ENCODE measurements at places on chromosomes 12 and 14. TPM values are rescaled to one million over a fixed set of nuclear protein-coding genes. Genes with fewer than 3 reads are reported as not detected.

The IFNG-AS1 gene
- 0.70 TPM for total RNA-seq

The GZMB gene
- total RNA-seq = 1.4 TPM

The ADCY4 gene
- 29.7 TPM for total RNA-seq

The SIX6 gene
- total RNA-seq = not detected

The IRAK4 gene
- total RNA-seq = 11.4 TPM

The CCDC92 gene
- total RNA-seq = 19.4 TPM

The MYF6 gene
- 23.4 TPM for total RNA-seq

The MYRFL gene
- 1.9 TPM for total RNA-seq

The SLCO1C1 gene
- 0.99 TPM for total RNA-seq

The BATF gene
- total RNA-seq = 1.8 TPM

The SLC7A8 gene
- total RNA-seq = 50.2 TPM

Measured in metanephros (tissue), 2 donors.